Pancreas (tissue), 10 donors: ENCODE measurements at places on chromosomes 11 and 22. TPM values are rescaled to one million over a fixed set of nuclear protein-coding genes. Genes with fewer than 3 reads are reported as not detected.
A peak's percentile ranks its signal among the peaks of the same experiment; 100 is the strongest.

GRCh38 chr11:113375402-113375801 lies 12.2 kb upstream of the ANKK1 start:
- H3K36me3 ChIP-seq, result no peaks in the 10 kb centered on the region
- H3K27me3 ChIP-seq, result no peaks in the 10 kb centered on the region
- DNase-seq, result no peak

DNA sequence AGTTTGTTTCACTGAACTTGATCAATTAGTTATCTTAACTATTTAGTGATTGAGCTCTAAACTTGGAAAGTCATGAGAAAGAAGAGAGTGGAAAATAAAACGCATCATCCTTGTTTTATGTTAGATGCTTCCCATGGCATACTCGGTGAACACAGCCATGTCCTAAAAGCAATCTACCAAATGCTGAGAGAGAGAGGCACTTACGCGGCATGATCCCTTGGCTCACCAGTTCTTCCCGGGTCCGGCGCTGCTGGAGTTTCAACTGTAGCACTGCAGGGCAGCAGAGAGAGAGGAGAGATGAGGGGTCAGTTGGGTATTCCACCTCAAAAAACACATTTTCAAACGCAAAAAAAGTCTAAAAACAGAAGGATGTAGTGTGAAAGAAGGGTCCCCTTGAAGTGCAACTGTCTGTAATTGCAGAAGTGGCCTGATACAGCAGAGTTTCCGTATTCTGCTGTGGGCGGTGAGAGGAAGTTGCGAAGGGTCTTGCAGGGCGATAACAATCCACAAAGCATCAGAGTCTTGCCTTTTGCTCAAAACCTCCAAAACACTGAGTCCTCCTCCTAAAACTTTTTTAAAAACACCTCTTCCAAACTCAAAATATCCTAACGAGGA lies 92.7 kb downstream of the SGSM3 start:
- peak overlapping the region; percentile 23 for H3K4me3 ChIP-seq
- H3K27ac ChIP-seq, result no peak overlapping the region
- H3K36me3 ChIP-seq, result no peaks in the 10 kb centered on the region
- no peak for DNase-seq
- no peaks in the 10 kb centered on the region for H3K4me1 ChIP-seq
- no peaks in the 10 kb centered on the region for H3K27me3 ChIP-seq

GRCh38 chr22:43007519-43008102 lies 7.3 kb downstream of the PACSIN2 start:
- H3K4me1 ChIP-seq, result peaks cover 69% of the 10 kb centered on the region
- no peaks in the 10 kb centered on the region for H3K36me3 ChIP-seq
- DNase-seq, result peak; percentile 85
- no peaks in the 10 kb centered on the region for H3K27me3 ChIP-seq
- H3K27ac ChIP-seq, result peak overlapping the region; percentile 76
- no peak overlapping the region for H3K4me3 ChIP-seq

GRCh38 chr22:48920776-48921241 lies 906.9 kb downstream of the BRD1 start:
- DNase-seq, result no peak
- no peak overlapping the region for H3K27ac ChIP-seq
- no peaks in the 10 kb centered on the region for H3K27me3 ChIP-seq
- no peak overlapping the region for H3K4me3 ChIP-seq
- H3K4me1 ChIP-seq, result no peaks in the 10 kb centered on the region

- no peak overlapping the region for H3K4me3 ChIP-seq
- DNase-seq, result no peak
- H3K27me3 ChIP-seq, result no peaks in the 10 kb centered on the region
Measured at GRCh38 chr22:49400136-49400940, 427.3 kb downstream of the BRD1 start.

- H3K36me3 ChIP-seq, result no peaks in the 10 kb centered on the region
- no peaks in the 10 kb centered on the region for H3K27me3 ChIP-seq
- no peak overlapping the region for H3K4me3 ChIP-seq
- no peaks in the 10 kb centered on the region for H3K4me1 ChIP-seq
- no peak overlapping the region for H3K27ac ChIP-seq
Measured at GRCh38 chr22:49769691-49770546, 57.8 kb downstream of the BRD1 start.

DNA sequence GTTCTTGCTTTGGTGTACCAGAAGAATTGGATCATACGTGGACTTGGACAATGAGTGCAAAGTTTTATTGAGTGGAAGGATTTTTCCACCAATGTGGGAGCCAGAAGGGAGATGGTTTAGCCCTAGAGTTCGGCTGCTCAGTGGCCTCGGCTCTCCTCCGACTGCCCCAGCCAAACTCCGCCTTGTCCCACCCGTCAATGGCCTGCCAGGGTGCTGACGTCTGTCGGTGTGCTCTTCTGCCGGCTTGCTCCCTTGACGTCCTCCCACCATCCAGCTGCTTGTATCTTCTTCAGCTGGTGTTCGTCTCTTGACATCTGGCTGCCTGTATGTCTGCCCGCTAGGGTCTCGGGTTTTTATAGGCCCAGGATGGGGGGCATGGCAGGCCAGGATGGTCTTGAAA lies 154.8 kb downstream of the APOL5 start:
- H3K4me1 ChIP-seq, result no peaks in the 10 kb centered on the region
- DNase-seq, result no peak
- no peak overlapping the region for H3K27ac ChIP-seq
- H3K27me3 ChIP-seq, result no peaks in the 10 kb centered on the region

DNA sequence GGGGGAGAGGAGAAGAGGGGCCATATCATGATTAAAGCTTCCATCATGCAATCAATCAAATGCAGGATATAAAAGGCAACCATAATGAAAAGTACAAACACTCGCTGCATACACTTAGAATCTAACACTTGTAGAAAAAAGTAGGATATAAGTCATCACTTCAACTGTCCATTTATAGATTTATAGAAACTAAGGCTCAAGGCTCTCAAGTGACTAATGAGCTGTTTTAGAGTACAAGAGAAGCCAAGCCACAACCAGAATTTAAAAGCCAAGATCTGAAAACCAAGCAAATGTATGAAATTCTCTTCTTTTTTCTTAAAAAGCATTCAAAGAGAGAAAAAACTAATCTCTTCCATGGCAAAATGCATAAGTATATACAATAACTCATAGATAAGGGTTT lies 160.2 kb upstream of the BLID start:
- no peaks in the 10 kb centered on the region for H3K36me3 ChIP-seq
- no peaks in the 10 kb centered on the region for H3K27me3 ChIP-seq
- H3K4me3 ChIP-seq, result no peak overlapping the region
- no peak overlapping the region for H3K27ac ChIP-seq
- H3K4me1 ChIP-seq, result no peaks in the 10 kb centered on the region

The APOL4 gene
- total RNA-seq, result 4.1 TPM

The PHLDB1 gene
- total RNA-seq, result 35.1 TPM

The WNT7B gene
- 1.3 TPM for total RNA-seq

The JHY gene
- total RNA-seq, result 1.4 TPM

The LRRC74B gene
- not detected for total RNA-seq
